ENCODE measurements at places on chromosomes 2 and 18.

- DNase-seq, result no peak
These were observed 20.8 kb downstream of the SLC38A11 start for GRCh38 chr2:164934401-164935117.

- DNase-seq, result no peak
These were observed 46.7 kb upstream of the KCNF1 start for GRCh38 chr2:10864861-10865636.

DNA sequence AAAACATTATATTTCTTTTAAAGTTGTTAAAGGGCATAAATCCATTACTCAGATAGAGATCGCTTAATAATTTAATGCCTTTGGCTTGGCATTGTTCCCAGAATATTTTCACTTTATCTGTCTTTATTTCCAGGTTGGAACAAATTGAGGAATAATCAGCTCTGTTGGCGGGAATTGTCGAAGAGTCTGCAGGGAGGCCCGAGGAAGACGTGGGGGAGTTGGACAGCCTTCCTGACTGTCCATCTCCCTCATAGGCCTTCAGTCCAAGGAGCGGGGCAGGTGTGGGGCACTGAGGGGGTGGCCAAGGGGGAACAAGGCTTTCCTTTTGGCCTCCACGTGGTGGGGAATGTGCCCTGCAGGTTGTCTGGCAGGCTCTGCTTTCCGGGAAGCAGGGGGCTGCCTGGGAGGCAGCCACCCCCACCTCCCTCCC is 179.6 kb downstream of the ZBTB7C start:
- no peak for DNase-seq

DNA sequence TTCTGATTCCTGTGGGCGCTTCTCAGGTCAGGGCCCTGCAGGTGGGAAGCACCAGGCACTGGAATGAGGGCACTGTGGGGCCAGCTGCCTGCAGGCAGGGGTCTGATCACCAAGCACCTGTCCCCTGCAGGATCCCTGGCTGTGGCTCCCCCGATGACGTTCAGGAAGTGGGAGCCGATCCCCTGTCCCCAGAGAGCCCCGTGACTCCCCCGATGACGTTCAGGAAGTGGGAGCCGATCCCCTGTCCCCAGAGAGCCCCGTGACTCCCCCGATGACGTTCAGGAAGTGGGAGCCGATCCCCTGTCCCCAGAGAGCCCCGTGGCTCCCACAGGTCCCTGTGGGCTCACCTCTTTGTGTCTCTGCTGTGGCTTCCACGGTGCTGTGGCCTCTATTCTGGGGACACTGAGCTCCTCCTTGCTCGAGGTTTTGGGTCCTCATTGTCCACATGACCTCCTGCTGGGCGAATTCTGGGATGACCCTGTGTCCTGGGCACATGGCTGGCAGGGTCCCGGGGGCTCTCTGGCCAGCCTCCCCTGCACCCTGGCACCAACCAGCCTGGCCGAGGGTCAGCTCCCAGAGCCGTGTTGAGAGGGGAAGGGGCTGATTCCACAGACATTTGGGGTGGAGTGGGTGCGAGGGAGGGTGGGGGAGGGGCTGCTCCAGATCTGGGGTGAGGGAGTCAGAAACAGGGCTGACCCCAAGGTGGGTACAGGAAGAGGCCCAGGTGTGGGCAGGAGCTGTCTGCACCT is 4.8 kb downstream of the NEU4 start:
- no peak for DNase-seq

DNA sequence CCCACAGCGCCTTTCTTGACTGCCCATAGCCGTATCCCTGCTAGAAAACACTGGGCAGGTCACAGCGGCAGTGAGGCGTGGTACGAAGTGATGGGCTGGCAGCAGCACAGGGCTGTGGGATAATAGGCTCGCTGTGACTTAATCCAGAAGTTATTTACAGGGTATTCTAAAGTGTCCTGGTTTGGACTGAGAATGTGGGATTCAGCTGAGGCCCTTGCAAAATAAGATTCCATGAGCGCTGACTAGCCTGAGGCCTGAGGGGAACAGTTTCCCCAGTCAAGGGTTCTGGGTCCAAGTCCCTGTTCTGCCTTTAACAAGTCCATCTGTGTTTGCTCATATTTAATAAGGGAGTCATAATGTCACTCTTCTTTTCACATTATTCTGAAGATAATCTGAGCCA is 34.6 kb downstream of the SETBP1 start:
- no peak for DNase-seq

DNA sequence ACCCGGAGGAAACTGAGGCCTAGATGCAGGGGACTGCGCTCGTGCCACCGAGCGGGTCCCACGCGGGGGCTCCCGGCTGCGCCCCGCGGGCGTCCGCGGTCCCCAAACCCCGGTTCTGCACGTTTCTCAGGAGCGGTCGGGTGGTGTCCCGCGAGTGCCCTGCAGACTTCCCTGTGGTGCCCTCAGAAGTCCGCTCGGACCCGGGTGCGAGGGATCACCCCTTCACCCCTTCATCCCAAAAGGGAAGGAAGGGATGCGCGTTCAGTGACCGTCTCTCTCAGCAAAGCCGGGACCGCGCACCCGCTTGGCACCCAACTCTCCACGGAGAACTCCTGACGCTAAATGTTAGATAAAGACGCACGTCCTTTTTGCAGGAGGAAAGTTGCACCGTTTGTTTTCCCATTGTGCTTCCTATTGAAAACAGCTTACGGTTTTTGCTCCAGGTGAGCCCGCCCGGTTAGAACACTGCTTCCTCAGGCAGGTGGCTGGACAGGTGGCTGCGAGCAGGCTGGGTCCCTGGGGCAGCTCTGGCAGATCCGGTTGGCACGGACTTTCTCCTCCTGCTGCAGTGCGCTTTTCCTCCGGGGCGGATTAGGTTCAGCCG is 779 bp downstream of the DGKD start:
- DNase-seq, result no peak

- DNase-seq, result no peak
These were observed 14.3 kb downstream of the EDAR start for GRCh38 chr2:108974674-108975073.

DNA sequence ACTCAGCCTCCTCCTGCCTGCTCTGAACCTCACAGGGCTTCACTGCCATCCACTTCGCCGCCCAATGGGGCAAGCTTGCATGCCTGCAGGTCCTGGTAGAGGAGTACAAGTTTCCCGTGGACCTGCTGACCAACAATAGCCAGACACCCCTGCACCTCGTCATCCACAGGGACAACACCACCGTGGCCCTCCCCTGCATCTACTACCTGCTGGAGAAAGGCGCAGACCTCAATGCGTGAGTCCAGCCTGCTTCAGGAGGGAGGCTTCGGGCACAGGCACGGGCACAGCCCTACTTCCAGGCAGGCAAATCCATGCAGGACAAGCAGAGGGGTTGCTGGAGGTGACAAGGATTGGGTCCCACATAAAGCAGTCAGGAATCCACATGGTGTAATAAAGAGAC is 1.2 kb downstream of the ANKRD53 start:
- DNase-seq, result no peak

DNA sequence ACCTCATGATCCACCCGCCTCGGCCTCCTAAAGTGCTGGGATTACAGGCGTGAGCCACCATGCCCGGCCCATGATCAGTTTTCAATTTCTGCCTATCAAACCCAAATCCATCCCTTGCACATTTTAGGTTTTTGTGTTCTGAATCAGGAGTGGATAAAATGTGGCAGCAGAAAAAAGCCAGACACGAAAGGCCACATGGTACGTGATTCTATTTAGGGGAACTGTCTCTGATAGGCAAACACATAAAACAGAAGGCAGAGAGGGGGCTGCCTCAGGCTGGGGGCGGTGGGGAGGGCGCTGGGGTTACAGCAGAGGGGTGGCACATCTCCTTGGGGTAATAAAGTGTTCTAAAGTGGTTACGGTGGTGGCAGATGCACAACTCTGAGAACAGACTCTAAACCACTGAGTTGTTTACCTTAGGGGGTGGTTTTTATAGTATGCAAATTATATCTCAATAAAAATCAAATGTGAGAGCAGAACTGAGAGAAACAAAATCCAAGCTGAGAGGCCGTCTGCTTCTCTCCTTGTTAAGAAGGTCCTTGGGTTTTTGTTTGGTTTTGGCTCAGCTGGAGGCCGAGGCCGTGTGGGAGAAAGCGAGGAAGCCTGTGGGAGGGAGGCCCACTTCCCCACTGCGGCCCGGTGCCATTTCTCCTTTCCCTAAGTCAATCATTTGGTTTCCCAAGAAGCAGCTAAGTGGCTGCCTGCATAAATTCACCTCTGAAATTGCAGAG is 78.0 kb downstream of the SOWAHC start:
- DNase-seq, result no peak

DNA sequence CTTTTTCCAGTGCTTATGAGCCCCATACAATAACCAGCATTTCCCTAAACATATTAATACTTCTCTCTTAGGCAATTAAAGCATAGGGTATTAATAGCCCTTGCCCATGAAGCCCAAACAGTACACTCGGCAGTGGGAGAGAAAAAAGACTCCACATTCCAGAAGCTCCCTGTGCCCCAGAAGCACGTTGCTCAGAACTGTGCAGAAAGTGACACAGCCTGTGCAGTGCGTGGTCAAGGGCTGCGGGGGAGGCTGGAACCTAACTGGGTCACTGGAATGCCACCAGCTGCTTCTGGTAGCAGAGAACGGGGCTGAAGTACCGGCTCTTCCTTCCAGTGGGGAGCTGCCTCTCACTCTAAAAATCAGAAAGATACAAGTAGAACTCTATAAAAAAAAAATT is 32.7 kb downstream of the EIPR1 start:
- no peak for DNase-seq

DNA sequence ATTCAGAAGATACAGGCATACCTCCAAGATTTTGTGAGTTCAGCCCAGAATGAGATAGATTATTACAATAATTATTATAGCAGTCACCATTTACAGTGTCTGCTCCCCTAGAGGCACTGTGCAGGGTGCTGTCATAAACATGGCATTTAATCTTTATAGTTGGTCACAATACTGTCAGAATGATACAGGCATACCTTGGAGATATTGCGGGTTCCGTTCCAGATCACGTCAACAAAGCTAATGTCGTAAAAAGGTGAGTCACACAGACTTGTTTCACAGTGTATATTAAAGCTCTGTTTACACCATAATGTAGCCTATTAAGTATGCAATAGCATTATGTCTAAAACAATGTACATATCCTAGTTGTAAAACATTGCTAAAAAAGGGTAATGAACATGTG is 45.6 kb downstream of the ZRANB3 start:
- DNase-seq, result no peak

- no peak for DNase-seq
These were observed 136.1 kb upstream of the LGALSL start for GRCh38 chr2:64317707-64318475.

- no peak for DNase-seq
These were observed 385.1 kb upstream of the MEX3C start for GRCh38 chr18:51582551-51582950.

DNA sequence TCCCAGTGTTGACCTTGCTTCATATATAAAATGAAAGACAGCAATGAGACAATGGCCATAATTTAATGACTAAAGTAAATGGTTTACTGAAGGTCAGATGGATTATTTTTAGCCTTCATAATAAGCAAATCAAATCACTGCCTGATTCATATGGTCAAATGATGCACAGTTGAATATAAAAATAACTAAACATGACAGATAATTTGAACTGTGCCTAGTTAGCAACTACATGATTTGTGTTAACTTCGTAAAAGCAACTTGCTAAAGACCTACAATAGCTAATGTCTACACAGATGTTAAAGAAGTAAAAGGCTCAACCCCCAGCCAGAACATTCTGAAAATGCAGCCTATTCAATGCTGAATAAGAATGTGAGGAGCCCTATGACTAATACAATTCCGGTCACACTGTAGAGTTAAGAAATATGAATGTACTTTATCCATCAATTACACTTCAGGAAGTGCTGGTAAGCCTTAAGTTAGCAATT is 590.8 kb upstream of the CDH2 start:
- no peak for DNase-seq

- DNase-seq, result no peak
These were observed 1241.2 kb upstream of the CDH2 start for GRCh38 chr18:29418136-29418535.

- DNase-seq, result no peak
These were observed 60.8 kb upstream of the PGAP1 start for GRCh38 chr2:196987298-196987648.

- no peak for DNase-seq
These were observed 51.3 kb upstream of the CHRNA1 start for GRCh38 chr2:174815526-174815925.

DNA sequence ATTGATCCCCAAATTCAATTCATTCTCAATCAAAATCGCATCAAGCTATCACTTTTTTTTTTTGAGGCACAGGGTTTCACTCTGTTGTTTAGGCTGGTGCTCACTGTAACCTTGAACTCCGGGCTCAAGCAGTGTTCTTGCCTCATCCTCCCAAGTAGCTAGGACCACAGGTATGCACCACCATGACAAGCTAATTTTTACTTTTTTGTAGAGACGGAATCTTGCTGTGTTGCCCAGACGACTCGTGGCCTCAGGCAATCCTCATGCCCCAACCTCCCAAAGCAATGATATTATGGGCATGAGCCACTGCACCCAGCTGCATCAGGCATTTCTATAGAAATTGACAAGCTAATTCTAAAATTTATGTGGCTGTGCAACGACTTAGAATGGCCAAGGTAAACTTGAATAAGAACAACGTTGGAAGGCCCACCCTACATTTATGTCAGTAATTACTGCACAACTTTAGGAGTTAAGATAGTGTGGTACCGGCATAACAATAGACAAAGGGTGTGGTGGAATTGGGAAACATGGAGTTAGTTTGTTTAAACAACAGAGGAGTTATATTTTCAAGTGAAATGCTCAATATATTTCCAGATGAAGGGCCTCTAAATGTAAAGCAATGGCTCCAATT is 78.2 kb downstream of the NPAS2 start:
- DNase-seq, result no peak

DNA sequence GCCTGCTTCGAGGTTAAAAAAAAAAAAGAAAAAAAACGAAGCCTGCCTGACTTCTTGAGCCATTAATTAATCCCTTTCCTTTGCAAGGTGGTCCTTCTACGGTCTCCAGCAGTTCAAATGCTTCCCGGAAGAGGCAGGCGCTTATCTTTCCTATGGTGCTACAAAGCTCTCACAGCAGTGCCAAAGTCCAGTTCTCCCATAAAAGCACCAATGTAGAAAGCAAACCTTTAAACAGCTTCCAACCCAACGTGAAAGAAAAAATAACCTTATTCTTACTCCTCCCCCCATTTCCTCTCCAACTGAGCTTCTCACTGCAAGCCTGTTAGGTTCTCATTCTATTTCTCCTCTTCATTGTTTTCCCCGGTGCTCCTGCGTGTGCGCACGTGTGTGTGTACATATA is 317.4 kb upstream of the SOX11 start:
- no peak for DNase-seq

GRCh38 chr2:41698678-41699422 is 349.0 kb upstream of the PKDCC start:
- DNase-seq, result no peak

GRCh38 chr2:203671876-203672275 is 34.6 kb upstream of the CD28 start:
- no peak for DNase-seq

- DNase-seq, result no peak
These were observed 228.7 kb downstream of the LRATD1 start for GRCh38 chr2:14861181-14861580.
